ENCODE measurements at places on chromosomes 12 and 14.
A peak's percentile ranks its signal among the peaks of the same experiment; 100 is the strongest.

DNA sequence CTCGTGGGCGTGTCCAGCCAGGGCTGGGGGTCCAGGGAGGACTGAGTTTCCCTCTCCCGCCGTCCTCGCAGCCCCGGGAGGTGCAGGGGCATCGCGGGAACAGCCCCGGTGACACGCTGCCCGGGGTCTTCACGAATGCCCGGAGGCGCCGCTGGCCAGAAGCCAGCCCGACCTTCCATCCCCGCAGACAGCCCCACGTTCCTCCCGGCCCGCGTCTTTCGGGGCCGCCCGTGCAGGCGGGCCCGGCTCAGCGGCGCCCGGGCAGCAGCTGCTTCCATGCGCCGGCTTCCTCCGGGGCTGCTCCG, 827 bp upstream of the TEDC1 start:
- DNase-seq: no peak

DNA sequence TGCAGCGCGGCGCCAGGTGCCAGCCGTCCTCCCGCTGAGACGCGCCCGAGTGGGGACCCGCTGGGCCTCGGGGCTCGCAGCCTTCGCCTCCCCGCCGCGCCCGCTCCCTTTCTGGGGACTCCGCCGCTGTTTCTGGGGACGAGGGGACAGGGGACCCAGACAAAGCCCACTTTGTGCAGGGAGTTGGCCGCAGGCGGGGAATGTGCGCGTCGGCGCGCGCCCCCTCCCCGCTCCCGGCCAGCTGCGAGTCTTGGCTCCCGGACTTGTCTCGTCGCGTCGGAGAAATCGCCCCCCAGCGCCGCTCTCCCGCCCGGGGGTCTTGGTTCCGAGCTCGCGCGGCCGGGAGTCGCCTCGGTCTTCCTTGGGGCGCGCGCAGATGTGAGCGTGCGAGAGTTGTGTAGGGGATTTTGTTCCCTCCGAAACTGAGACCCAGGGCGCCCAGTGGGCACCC, 717 bp downstream of the VASH1 start:
- no peak for DNase-seq

GRCh38 chr12:30026621-30027234, 243.0 kb upstream of the TMTC1 start:
- no peak for DNase-seq

GRCh38 chr12:127223731-127224130, 1043.2 kb upstream of the TMEM132C start:
- DNase-seq: no peak

DNA sequence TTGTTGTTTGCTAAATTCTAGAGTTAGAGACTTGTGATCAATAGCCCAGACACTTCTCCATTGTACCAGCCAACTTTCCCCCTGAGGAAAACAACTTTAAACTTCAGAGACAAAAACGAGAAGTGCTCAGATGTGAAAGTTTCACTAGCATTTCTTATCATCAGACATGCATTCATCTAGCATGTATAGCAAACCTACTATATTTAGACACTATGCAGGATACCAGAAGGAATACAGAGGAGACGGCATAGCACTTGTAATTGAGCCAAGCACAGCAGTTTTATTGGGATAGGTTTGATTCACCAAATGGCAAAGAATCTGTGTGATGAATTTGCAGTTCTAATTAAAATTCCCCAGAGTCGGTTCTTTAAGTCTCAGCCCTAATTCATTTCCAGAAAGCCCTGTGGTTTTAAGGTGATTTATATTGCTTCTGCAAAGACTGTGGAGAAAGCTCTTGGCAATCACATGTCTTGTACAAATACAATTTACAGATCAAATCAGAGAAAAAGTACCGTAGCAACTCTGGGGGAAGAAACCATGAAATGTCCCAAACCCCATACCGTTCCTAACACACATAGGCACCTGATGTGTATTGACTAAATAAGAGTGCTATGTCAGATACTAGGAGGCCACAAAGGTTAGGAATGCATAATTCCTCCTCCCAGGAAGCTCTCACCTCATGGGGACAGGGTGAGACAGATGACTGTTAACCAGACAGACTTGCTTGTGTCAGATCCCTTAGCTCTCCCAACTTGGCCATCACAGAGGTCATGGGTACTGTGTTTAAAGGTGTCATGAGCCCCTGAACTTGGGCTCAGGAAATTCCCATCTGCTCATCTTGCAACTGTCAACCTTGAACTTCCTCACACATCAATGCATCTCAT, 69.6 kb upstream of the KRAS start:
- DNase-seq: no peak

DNA sequence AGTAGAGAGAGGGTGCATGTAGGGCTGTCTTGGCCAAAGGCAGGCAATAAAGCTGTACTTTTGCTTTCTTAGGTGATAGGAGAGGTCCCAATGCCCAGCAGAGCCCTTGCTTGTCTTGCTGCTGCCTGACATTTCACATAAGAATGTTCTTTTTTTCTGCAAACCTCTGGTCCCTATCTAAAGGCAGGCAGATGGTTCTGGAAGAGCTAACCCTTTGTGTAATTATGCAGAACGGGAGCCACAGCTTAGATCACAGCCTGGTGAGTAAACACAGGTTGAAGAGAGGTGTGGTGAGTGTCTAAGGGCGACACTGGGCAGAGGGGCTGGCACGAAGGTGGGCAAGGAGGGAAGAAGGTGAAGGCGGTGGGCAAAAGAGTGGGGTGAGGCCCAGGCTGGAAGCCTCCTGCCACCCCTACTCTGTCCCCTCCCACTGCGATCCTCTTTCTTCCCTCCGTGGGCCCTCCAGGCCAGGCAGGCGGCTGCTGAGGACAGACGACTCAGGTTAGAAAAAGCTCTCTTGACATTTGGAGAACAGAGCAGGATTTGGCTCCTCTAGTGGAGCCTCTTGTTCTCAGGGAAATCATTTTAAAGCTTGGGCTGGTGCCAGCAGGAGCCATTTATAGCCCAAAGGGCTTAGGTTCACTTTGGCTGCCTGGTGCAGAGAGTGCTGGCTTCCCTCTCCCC, 42.8 kb downstream of the PRMT8 start:
- no peak for DNase-seq

GRCh38 chr14:73713803-73714655, at the start of gene PNMA1:
TSS of gene PNMA1 (minus strand) at chr14:73714384. CDS start at chr14:73713639, 745 bp downstream.
- peak; percentile 82 for DNase-seq

DNA sequence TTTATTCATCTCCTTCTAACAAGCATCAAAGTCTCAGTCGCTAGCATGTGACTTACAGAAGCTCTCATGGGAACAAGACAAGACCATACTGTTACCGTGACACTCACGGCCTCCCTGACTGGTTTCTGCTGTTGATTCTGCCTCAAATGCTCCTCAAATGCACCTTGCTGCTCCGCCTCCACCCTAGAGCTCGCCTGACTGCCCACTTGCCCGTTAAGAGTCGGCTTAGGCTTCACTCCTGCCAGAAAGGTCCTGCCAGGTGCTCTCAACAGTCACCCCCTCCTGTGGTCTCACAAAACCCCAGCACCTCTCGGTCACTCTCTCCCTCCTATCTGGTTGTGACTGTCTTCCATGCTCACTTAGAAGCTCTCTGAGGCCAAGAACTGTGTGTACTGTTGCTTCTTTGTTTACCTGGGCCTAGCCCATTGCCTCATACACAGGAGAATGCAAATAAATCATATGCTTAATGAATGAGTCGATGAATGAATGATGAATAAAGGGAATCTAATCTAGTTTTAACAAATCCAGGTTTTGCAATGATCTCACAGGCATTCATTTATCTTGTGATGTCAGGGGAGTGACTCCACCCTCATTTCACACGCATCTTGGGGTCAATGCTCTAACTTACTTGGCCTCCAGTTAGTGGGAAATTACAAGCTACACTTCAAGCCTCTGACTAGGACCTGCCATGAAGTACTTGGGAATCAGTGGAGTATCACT, 41.3 kb downstream of the SSH1 start:
- DNase-seq: no peak

Measured in central memory CD4-positive, alpha-beta T cell (primary cell).